ENCODE measurements at places on chromosomes 7 and 10.

DNA sequence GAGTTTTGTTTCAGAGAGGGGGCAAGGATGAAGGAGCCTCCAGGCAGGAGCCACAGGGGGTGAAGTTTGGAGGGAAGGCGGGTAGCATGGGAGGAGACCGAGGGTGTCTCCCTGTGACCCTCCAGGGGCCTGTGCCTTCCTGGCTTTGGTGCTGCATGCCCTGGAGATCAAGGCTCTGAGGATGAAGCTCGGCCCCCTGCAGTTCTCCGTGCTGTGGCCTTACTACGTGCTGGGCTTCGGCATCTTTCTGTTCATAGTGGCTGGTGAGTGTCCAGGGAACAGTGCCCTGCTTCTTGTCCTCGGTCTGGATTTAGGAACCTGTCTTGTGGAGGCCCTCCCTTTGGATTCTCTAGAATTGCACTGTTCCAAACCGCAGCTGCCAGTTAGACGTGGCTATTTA is 9.2 kb upstream of the ZSCAN25 start:
- DNase-seq = no peak

GRCh38 chr7:83697804-83698530 is 49.0 kb upstream of the SEMA3E start:
- DNase-seq = no peak

GRCh38 chr10:14220026-14220425 is 110.7 kb downstream of the FRMD4A start:
- DNase-seq = no peak

DNA sequence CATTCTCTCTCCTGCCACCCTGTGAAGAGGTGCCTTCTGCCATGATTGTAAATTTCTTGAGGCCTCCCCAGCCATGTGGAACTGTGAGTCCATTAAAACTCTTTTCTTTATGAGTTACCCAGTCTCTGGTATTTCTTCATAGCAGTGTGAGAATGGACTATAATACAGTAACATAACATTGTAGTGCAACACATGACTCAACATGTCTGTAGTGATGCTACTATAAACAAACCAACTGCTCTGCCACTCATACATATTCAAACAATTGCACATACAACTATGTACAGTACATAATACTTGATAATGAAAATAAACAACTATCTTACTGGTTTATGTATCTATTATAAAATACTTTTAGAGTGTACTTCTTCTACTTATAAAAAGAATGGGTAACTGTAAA is 7.1 kb downstream of the ATOH7 start:
- no peak for DNase-seq

GRCh38 chr7:85596827-85597226 is 410.0 kb upstream of the SEMA3D start:
- no peak for DNase-seq
